ENCODE measurements at places on chromosomes 11 and 22.

DNA sequence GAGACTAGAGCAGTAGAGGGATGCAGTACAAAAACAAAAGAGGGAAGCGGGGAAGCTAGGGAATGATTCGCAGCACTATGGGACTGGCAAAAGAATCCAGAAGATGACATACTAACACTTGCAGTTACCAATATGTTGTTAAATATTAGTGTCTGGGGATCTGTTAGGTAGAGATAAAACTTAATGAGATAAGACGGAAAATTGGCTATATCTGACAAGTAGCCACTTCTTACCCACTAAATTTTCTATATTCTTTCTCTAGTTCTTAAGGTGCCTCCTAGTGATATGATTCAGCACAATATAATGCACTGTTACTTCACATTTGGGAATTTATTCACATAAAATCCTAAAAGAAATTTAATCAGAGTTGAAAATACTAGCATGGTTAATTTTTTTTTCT lies 30.8 kb downstream of the CCDC90B start:
- DNase-seq, result no peak

- DNase-seq, result no peak
Measured at GRCh38 chr11:101508370-101508769, 75.4 kb downstream of the TRPC6 start.

DNA sequence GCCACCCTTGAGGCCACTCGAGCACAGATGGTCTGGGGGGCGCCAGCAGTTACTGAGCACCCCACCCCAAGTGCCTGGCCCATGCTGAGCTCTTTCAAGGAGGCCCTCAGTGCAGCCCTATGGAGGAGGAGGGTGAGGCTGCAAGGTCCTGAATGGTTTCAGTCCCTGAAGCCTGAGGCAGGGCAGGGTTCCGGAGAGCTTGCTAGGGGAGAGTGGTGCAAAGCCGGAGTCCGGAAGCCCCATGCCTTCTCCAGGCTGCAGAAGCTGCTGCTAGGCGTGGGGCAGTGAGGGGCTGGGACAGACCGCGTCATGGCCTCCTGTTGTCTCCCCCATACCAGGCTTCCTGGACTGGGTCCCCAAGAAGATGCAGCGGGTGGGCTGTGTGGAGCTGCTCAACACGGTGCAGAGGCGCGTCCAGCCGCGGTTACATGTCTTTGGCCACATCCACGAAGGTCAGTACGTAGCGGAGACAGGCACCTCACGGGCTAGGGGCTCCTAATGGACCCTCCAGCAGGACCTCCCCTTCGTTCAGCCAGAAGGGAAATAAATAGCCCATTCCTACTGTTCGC lies 90.6 kb downstream of the MPPED1 start:
- DNase-seq, result no peak

DNA sequence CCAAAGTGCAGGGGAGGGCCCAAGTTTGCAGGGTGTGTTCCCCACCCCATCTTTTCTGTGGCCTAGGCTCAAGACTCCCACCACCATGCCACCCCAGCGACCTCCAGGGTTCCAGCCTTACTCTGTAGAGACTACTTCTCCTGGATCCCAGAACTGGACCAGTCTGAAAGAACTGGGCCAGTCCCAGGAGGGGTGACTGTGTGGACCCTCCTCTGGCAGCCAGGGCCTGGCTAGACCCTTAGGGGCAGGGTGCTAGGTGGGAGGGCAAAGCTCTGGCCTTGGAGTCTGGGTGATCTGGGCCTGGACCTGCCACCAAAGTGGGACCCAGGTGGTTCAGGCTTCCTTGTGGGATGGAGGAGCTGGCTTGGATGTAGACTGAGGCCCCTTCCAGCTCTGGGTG lies 41.8 kb upstream of the ACCSL start:
- DNase-seq, result no peak

DNA sequence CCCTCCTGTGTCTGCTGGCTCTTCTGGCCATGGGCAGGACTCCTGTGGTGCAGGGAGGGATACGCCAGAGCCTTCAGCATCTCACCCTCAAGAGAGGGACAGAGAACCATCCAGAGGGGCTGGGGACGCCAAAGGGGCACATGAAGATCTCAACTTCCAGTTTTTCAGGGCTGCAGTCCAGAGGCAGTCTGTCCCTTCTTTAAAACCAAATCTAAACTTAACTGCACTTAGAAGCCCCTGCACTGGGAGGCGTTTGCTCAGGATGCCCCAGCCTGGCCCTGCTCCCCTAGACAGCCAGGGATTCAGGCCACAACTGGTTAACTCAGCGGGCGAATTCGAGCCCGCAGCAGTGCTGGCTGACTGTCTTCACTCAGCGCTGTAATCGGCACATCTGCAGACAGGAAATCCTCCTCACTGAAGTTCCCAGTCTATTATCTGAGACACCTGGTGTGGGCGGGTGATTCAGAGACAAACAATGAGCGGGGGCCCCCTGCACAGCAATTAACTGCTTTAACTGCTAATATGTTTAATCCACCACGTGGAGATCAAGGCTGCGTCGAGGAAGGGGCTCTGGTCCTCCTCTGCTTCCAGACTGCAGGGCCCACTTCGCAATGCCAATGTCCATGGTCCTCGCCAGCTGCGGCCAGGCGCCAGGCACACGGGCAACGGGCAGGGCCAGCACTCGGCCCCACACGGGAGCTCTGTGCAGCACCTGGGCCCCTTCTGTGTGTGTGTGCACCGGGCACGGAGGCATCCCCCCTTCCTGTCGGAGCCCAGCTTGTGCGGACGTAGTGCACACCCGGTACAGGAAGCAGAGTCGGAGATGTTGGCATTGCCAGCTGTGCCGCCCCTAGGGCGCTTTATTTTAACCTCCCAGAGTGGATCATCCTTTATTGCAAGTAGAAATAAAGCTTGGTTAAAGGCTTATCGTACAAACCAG lies 36.9 kb upstream of the GNB1L start:
- DNase-seq, result peak; percentile 79

All from fibroblast of pulmonary artery (primary cell).